Suprapubic skin (tissue), 4 donors: ENCODE measurements at places on chromosomes 2 and 18.

DNA sequence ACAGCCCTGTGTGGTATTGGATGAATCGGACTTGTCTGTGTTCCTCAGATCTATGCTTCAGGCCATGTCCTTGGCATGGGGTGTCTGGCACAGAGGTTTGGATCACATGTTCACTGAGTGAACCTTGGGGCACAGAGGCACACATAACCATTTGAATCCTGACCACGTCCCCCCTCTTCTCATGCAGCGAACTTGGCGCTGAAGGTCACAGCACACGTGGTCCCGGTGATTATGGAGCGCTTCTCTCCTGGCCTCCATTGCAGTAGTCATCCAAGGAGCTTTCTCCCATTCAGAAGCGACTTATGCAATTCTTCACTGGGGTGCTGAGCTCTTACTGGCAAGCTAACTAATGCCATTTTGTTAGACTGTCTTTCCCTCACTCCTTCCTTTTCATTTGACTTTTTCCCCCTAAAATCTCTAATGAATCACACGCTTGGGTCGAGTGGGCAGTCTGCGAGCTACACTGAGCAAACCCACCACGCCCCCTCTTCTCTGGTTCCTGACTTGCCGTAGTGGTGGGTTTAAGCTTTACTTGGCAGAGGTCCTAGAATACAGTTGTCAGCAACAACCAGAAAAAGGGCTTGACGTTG, 59.4 kb downstream of the KCNG2 start:
- no peak overlapping the region for H3K27ac ChIP-seq
- no peak for DNase-seq
- peaks cover 15% of the 10 kb centered on the region for H3K4me1 ChIP-seq
- H3K4me3 ChIP-seq = peak overlapping the region; percentile 3
- no peaks in the 10 kb centered on the region for H3K36me3 ChIP-seq

- H3K4me3 ChIP-seq = no peak overlapping the region
- H3K27me3 ChIP-seq = no peaks in the 10 kb centered on the region
- peak overlapping the region; percentile 68 for H3K27ac ChIP-seq
Measured at GRCh38 chr18:76429262-76430126, 65.5 kb downstream of the ZNF516 start.

- H3K36me3 ChIP-seq = no peaks in the 10 kb centered on the region
- H3K27ac ChIP-seq = no peak overlapping the region
Measured at GRCh38 chr2:234256516-234256915, 206.0 kb downstream of the SPP2 start.

DNA sequence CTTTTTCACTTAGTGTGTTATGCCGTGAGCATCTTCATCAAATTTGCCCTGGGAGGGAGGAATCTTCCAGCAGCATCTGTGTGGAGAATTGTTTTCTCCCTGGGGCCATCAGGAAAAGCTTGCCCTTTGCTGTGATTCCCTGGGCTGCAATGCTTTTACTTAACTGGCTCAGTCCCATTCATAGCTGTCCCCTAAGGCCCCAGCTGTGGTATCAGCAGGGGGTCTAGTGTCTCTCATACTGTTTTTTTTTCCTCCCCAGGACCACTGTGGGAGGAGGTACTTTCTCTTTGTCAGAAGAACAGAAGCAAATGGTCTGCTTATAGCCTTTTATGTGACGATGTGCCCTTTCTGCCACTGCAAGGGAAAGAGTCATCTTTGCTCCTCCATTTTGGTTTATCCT, 176.8 kb upstream of the CELF4 start:
- no peak for DNase-seq
- no peaks in the 10 kb centered on the region for H3K36me3 ChIP-seq
- H3K4me3 ChIP-seq = no peak overlapping the region
- H3K27me3 ChIP-seq = no peaks in the 10 kb centered on the region
- H3K27ac ChIP-seq = no peak overlapping the region

- no peaks in the 10 kb centered on the region for H3K4me1 ChIP-seq
- H3K4me3 ChIP-seq = no peak overlapping the region
- H3K36me3 ChIP-seq = no peaks in the 10 kb centered on the region
- no peak overlapping the region for H3K27ac ChIP-seq
- H3K27me3 ChIP-seq = no peaks in the 10 kb centered on the region
Measured at GRCh38 chr2:175064797-175065196, 59.6 kb upstream of the CHN1 start.

DNA sequence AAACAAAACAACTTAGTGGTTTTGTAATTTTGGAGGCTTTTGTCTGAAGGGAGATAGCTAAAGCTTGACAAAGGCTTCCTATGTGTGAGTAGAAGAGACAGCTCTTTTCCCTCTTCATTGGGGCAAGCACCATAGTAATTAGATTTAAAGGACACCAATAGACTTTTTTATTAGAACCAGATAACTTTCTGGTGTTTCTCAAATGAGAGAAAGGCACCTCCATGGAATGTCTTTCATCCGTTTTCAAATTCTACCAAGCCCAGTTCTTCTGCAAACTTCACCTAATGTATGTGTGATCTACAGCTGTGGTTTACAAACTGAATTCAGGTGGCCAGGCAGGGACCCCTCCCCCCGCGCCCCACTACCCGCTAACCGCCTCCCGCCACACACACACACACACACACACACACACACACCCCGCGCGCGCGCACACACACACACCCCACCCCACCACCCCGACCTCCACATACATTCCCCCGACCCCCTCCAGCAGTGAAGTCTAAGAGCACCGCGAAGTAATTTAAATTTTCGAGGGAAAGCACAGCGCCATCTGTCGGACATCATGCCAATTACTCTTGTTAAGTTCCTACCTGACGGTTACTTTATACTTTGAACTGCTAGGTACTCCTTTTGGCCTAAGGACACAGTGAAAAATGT, 31.6 kb upstream of the PPP1R1C start:
- H3K4me3 ChIP-seq = peak overlapping the region; percentile 41
- no peak overlapping the region for H3K27ac ChIP-seq
- DNase-seq = peak; percentile 82
- peaks cover 12% of the 10 kb centered on the region for H3K4me1 ChIP-seq
- no peaks in the 10 kb centered on the region for H3K36me3 ChIP-seq

- H3K27ac ChIP-seq = no peak overlapping the region
- DNase-seq = no peak
- H3K4me1 ChIP-seq = peaks cover 21% of the 10 kb centered on the region
- peaks cover 31% of the 10 kb centered on the region for H3K36me3 ChIP-seq
- H3K27me3 ChIP-seq = no peaks in the 10 kb centered on the region
- H3K4me3 ChIP-seq = no peak overlapping the region
Measured at GRCh38 chr2:48452108-48452507, 77.8 kb upstream of the STON1 start.

DNA sequence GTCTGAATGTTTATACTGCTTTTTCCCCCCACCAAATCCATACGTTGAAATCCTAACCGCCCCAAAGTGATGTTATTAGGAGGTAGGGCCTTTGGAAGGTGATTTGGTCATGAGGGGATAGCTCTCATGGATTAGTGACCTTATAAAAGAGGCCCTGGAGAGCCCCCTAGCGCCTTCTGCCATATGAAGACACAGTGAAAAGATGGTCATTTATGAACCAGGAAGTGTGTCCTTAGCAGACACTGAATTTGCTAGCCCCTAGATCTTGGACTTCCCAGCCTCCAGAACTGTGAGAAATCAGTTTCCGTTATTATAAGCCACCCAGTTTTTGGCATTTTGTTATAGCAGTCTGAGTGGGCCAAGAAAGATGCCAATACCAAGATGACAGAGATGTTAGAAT, 7.2 kb upstream of the TSN start:
- no peak overlapping the region for H3K27ac ChIP-seq
- H3K4me1 ChIP-seq = no peaks in the 10 kb centered on the region
- DNase-seq = no peak
- no peaks in the 10 kb centered on the region for H3K27me3 ChIP-seq
- no peak overlapping the region for H3K4me3 ChIP-seq

DNA sequence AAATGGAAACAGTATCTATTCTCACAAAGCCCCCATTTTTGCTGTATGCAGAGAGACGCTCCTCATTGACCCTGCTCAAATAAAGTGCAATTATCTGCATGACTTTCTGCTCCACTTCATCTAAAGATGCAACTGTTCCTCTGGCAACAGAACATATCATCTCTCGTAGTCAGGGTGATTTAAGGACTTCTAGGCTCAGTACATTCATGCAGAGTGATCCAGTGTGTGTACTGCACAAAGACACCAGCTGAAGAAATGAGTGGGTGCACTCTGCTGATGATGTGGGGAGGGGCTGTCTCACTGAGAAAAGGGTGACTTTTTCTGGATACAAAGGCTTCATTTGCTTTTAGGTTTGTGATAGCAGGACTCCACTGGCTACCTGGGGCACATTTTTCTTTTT, 355.2 kb downstream of the GALNT13 start:
- no peak for DNase-seq
- no peak overlapping the region for H3K27ac ChIP-seq
- H3K27me3 ChIP-seq = no peaks in the 10 kb centered on the region
- H3K4me3 ChIP-seq = no peak overlapping the region

DNA sequence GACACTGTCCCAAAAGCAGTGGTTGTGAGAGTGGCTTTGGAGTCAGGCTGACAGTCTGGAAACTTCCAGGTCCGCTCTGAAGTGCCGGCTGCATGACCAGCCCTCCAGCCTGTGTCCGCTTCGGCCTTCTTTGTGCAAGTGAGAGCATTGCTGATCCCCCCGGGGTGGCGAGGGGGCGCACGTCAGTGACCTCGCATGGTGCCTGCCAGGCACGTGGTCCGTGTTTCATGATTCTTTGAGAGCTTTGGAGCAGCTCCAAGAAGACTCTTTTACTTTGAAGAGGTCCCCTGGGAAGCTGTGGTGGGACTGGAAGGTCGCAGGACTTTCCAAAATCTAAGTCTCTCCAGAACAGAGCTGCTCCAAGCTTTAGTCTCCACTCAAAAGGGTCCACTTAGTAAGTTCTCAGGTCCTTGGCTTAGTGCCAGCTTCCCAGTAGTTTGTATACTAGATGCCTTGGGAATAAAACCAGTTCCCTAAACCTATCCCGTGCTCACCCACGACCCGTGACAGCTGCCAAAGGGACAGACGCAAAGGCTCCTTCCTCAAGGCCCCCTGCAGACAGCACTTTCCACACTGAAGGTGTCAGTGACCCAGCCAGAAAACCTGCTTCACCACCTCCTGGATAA, 68.8 kb downstream of the ADI1 start:
- DNase-seq = no peak
- peaks cover 54% of the 10 kb centered on the region for H3K36me3 ChIP-seq
- H3K27ac ChIP-seq = no peak overlapping the region
- peaks cover 5% of the 10 kb centered on the region for H3K4me1 ChIP-seq

DNA sequence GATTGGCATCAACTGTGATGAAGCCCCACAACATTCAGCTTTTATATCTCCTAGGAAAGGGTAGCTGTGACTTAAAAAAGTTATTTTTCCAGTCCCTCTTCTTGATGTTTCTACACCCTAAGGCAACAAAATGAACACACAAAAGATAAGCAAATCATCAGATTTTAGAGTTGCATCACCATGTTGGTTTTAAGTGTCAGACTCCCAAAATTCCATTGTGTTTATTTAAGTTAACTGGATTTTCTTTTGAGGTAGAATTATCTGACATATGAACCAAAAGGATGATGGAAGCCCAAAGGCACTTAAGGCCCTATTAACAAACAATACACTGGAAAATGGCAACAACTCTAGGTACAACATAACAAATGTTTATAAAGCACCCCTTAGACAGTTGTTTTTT, 261.7 kb upstream of the SLC39A10 start:
- H3K4me1 ChIP-seq = no peaks in the 10 kb centered on the region
- H3K36me3 ChIP-seq = no peaks in the 10 kb centered on the region
- H3K27ac ChIP-seq = no peak overlapping the region
- H3K27me3 ChIP-seq = no peaks in the 10 kb centered on the region
- no peak for DNase-seq
- no peak overlapping the region for H3K4me3 ChIP-seq

DNA sequence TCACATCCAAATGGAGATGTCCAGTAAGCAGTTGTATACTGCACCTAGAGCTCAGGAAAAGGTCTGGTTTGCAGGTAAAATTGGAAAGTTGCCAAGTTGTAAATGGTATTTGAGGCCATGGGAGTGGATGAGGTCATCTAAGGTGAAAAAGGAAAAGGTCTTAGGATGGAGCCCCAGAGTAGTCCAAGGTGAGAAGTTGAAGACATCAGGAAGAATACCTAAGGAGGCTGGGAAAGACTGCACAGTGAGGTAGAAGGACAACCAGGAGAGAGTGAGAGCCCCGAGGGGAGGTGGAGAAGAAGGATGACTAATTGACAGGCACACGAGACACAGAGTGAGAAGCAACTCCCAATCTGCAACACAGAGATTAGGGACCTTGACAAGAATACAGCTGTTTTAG, 10.7 kb downstream of the DPP4 start:
- no peaks in the 10 kb centered on the region for H3K36me3 ChIP-seq
- no peaks in the 10 kb centered on the region for H3K27me3 ChIP-seq
- no peak overlapping the region for H3K4me3 ChIP-seq
- no peak overlapping the region for H3K27ac ChIP-seq

- H3K4me3 ChIP-seq = no peak overlapping the region
- no peak for DNase-seq
- H3K27me3 ChIP-seq = no peaks in the 10 kb centered on the region
- H3K36me3 ChIP-seq = peaks cover 38% of the 10 kb centered on the region
- no peak overlapping the region for H3K27ac ChIP-seq
Measured at GRCh38 chr2:3493615-3494007, 25.7 kb downstream of the ADI1 start.

DNA sequence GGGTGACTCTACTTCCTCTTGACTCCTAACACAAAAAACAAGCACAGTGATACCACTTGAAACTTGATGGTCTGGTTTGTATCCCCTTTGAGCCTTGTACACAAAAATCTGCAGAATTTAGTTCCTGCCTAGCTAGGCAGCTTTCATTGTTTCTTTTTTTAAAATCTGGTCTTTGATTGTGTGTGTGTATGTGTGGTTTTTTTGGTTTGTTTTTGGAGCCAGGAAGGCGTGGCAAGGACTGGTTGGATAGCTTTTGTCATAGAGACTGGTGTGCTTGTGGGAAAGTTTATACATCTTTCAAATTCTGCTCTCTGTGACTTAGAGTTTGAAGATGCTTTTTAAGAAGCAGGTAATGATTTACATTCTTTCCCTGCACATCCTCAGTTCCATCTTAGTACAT, 127.4 kb downstream of the TANC1 start:
- H3K4me3 ChIP-seq = no peak overlapping the region
- DNase-seq = no peak
- H3K4me1 ChIP-seq = peaks cover 51% of the 10 kb centered on the region
- no peaks in the 10 kb centered on the region for H3K36me3 ChIP-seq
- H3K27me3 ChIP-seq = no peaks in the 10 kb centered on the region

DNA sequence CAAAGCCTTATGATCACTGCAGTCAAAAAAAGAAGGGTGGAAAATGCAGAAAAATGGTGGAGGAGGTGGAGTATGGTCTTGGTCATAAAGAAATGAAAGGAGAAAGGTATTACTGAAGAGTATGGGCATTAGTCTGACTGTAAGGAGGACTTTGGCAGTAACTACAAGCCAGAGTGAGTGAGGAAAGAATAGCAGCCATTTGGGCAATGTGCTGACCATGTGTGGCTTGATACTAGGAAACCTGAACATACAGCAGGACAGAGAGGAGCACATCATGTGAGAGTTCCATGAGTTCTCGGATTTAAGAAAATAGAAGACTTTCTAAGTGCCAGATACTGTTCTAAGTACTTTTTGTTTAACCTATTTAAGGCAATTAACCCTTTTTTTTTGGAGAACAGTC, 8.5 kb downstream of the DTNA start:
- no peak for DNase-seq
- no peaks in the 10 kb centered on the region for H3K36me3 ChIP-seq
- no peak overlapping the region for H3K27ac ChIP-seq
- no peaks in the 10 kb centered on the region for H3K4me1 ChIP-seq
- H3K27me3 ChIP-seq = no peaks in the 10 kb centered on the region
- H3K4me3 ChIP-seq = no peak overlapping the region
